ENCODE measurements at places on chromosomes 6 and 20.

- H3K4me3 ChIP-seq = no peak overlapping the region
- no peaks in the 10 kb centered on the region for H3K36me3 ChIP-seq
- no peaks in the 10 kb centered on the region for H3K4me1 ChIP-seq
- no peaks in the 10 kb centered on the region for H3K27me3 ChIP-seq
- no peak overlapping the region for H3K27ac ChIP-seq
Observed at GRCh38 chr6:56220078-56220477, 27.3 kb downstream of the COL21A1 start.

GRCh38 chr20:42472198-42472597 is 717.5 kb downstream of the PTPRT start:
- no peak overlapping the region for H3K4me3 ChIP-seq
- no peaks in the 10 kb centered on the region for H3K4me1 ChIP-seq
- H3K27ac ChIP-seq = no peak overlapping the region
- DNase-seq = no peak

GRCh38 chr6:85464722-85465150 is 14.9 kb downstream of the NT5E start:
- no peak overlapping the region for H3K4me3 ChIP-seq
- H3K27me3 ChIP-seq = peaks cover 13% of the 10 kb centered on the region
- H3K36me3 ChIP-seq = no peaks in the 10 kb centered on the region

DNA sequence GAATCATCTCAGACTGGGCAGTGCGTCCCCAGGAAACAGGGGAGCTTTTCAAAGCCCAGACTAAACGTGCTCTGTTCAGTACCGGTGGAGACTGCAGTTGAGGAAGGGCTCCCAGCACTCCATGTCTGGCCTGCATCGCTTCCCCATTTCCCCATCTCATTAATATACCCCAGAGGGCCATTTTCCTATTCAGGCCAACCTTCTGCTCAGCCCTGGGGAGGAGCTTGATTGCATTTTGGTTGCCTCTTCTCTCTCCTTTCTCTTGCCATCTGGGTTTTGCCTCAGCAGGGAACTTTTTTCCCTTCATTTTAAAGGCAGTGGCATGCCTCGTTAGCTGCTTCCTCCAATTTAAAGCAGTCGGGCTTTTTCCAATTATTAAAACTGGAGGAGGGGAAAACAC is 394.3 kb upstream of the SOX4 start:
- peaks cover 10% of the 10 kb centered on the region for H3K36me3 ChIP-seq
- peak overlapping the region; percentile 49 for H3K27ac ChIP-seq
- peaks cover 3% of the 10 kb centered on the region for H3K27me3 ChIP-seq
- peaks cover 63% of the 10 kb centered on the region for H3K4me1 ChIP-seq
- H3K4me3 ChIP-seq = peak overlapping the region; percentile 6
- peak; percentile 12 for DNase-seq

GRCh38 chr6:22249711-22250350 is 47.0 kb downstream of the PRL start:
- H3K36me3 ChIP-seq = no peaks in the 10 kb centered on the region
- H3K4me3 ChIP-seq = no peak overlapping the region
- no peaks in the 10 kb centered on the region for H3K27me3 ChIP-seq
- H3K4me1 ChIP-seq = peaks cover 55% of the 10 kb centered on the region

GRCh38 chr6:1144842-1145767 is 166.8 kb upstream of the FOXQ1 start:
- H3K36me3 ChIP-seq = no peaks in the 10 kb centered on the region
- H3K27ac ChIP-seq = peak overlapping the region; percentile 20
- H3K27me3 ChIP-seq = peaks cover 53% of the 10 kb centered on the region
- no peak overlapping the region for H3K4me3 ChIP-seq
- DNase-seq = peak; percentile 22

- DNase-seq = no peak
- H3K4me3 ChIP-seq = no peak overlapping the region
Observed at GRCh38 chr6:87922196-87922946, 125.3 kb upstream of the SPACA1 start.

GRCh38 chr20:10469599-10469998 is 34.5 kb downstream of the SLX4IP start:
- H3K36me3 ChIP-seq = peaks cover 12% of the 10 kb centered on the region
- peak; percentile 14 for DNase-seq
- peaks cover 2% of the 10 kb centered on the region for H3K27me3 ChIP-seq
- no peak overlapping the region for H3K4me3 ChIP-seq

GRCh38 chr6:89604653-89605052 is 33.9 kb downstream of the LYRM2 start:
- H3K4me3 ChIP-seq = no peak overlapping the region
- H3K4me1 ChIP-seq = peaks cover 58% of the 10 kb centered on the region
- no peaks in the 10 kb centered on the region for H3K36me3 ChIP-seq
- H3K27me3 ChIP-seq = peaks cover 4% of the 10 kb centered on the region
- peak overlapping the region; percentile 91 for H3K27ac ChIP-seq

GRCh38 chr20:64036346-64037198 is 590 bp downstream of the C20orf204 start:
- peaks cover 15% of the 10 kb centered on the region for H3K36me3 ChIP-seq
- no peak overlapping the region for H3K4me3 ChIP-seq
- H3K27me3 ChIP-seq = peaks cover 53% of the 10 kb centered on the region
- H3K27ac ChIP-seq = no peak overlapping the region
- DNase-seq = no peak
- H3K4me1 ChIP-seq = peaks cover 45% of the 10 kb centered on the region

DNA sequence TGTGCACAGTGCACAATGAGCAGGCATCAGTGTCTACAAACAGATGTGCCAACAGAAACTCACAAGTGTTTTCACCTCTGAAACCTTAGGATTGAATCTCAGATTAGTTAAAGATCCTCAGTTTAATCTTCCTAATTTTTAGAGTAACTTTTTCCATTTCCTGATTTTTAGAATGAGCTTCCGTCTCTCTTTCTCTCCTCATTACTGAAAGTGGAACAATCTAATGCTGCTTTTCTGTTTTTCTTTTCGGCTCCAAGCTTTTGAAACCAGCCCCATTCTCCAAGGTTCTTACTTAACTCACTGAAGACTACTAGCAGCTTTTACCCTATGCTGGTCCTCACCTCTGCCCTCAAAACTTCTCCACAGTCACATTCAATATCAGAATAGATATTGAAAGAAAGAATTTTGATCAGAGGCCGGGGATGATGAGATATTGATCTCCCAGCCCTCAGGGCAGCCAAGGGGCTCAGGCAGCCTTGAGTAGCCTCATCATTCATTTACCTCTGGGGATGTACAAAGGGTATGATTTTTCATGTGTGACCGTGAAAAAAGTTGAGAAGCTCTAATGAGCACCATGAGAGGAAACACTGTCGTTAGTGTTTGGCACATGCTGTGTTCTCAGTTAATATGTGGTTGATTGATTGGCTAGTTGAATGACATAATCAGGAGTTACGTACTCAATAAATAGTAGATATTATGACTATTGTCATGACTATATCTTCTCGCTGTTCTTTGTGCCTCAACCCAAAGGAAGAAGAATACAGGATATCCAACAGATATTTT is 11.9 kb upstream of the STK38 start:
- H3K27me3 ChIP-seq = peaks cover 12% of the 10 kb centered on the region
- H3K4me1 ChIP-seq = peaks cover 23% of the 10 kb centered on the region
- H3K36me3 ChIP-seq = no peaks in the 10 kb centered on the region
- H3K27ac ChIP-seq = no peak overlapping the region
- H3K4me3 ChIP-seq = no peak overlapping the region
- DNase-seq = no peak

GRCh38 chr6:22632581-22633145 is 63.3 kb downstream of the HDGFL1 start:
- peaks cover 51% of the 10 kb centered on the region for H3K4me1 ChIP-seq
- peaks cover 5% of the 10 kb centered on the region for H3K36me3 ChIP-seq
- H3K27ac ChIP-seq = peak overlapping the region; percentile 60
- H3K27me3 ChIP-seq = no peaks in the 10 kb centered on the region

DNA sequence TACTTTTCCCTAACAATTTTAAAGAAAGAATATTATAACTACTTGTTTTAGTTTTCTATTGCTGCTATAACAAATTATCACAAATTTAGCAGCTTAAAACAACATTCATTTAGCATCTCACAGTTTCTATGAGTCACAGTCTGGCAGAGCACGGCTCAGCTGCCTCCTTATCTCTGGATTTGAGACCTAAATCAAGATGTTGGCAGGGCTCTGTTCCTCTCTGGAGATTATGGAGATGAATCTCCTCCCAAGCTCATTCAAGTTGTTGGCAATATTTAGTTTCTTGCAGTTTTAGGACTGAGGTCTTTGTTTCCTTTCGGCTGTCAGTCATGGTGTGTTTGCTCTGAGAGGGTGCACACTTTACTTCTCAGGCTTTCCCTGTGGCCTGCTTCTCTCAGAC is 1065.8 kb upstream of the EYS start:
- H3K4me1 ChIP-seq = no peaks in the 10 kb centered on the region
- H3K36me3 ChIP-seq = no peaks in the 10 kb centered on the region
- H3K27me3 ChIP-seq = peaks cover 2% of the 10 kb centered on the region
- H3K4me3 ChIP-seq = no peak overlapping the region

- peaks cover 15% of the 10 kb centered on the region for H3K36me3 ChIP-seq
- H3K4me1 ChIP-seq = no peaks in the 10 kb centered on the region
- H3K27ac ChIP-seq = no peak overlapping the region
- H3K27me3 ChIP-seq = peaks cover 5% of the 10 kb centered on the region
Observed at GRCh38 chr20:21208999-21209398, 83.1 kb downstream of the KIZ start.

DNA sequence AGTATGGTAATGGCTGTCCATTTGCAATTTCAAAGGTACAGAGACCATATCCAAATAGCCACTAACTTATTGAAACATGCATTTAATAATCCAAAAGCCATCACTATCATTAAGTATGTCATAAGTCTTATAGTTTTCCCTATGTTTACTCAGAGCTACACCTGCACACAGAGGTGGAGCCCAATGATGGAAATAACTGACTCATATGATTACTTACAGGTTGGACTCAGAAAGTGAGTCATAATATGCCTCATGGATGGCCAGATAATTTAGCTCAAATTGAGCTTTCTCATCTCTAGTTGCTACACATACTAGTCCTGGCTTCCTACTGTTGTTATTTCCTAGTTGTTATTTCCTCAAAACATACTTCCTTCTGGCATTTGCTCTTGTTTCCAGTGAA is 104.4 kb upstream of the KHDRBS2 start:
- no peaks in the 10 kb centered on the region for H3K4me1 ChIP-seq
- no peak overlapping the region for H3K27ac ChIP-seq
- H3K36me3 ChIP-seq = no peaks in the 10 kb centered on the region
- no peaks in the 10 kb centered on the region for H3K27me3 ChIP-seq

GRCh38 chr20:4136078-4136966 is 121.0 kb upstream of the RNF24 start:
- H3K4me1 ChIP-seq = peaks cover 28% of the 10 kb centered on the region
- peaks cover 21% of the 10 kb centered on the region for H3K27me3 ChIP-seq
- H3K4me3 ChIP-seq = no peak overlapping the region
- H3K36me3 ChIP-seq = no peaks in the 10 kb centered on the region

- no peak overlapping the region for H3K27ac ChIP-seq
- DNase-seq = no peak
- H3K4me1 ChIP-seq = no peaks in the 10 kb centered on the region
- peaks cover 49% of the 10 kb centered on the region for H3K36me3 ChIP-seq
- H3K27me3 ChIP-seq = no peaks in the 10 kb centered on the region
Observed at GRCh38 chr6:149409617-149410016, 9.6 kb downstream of the SUMO4 start.

GRCh38 chr6:169252505-169253189 is 999 bp downstream of the THBS2 start:
- peak overlapping the region; percentile 79 for H3K4me3 ChIP-seq
- H3K27ac ChIP-seq = no peak overlapping the region
- DNase-seq = no peak
- peaks cover 77% of the 10 kb centered on the region for H3K27me3 ChIP-seq
- peaks cover 4% of the 10 kb centered on the region for H3K36me3 ChIP-seq

GRCh38 chr6:105545228-105545920 is 142.5 kb upstream of the PREP start:
- DNase-seq = no peak
- H3K27ac ChIP-seq = no peak overlapping the region
- H3K4me3 ChIP-seq = no peak overlapping the region
- no peaks in the 10 kb centered on the region for H3K36me3 ChIP-seq

GRCh38 chr6:9499709-9500108 is 915.2 kb downstream of the TFAP2A start:
- H3K36me3 ChIP-seq = no peaks in the 10 kb centered on the region
- peaks cover 4% of the 10 kb centered on the region for H3K27me3 ChIP-seq
- peaks cover 4% of the 10 kb centered on the region for H3K4me1 ChIP-seq

- no peak overlapping the region for H3K27ac ChIP-seq
- H3K36me3 ChIP-seq = peaks cover 13% of the 10 kb centered on the region
- DNase-seq = no peak
- no peaks in the 10 kb centered on the region for H3K27me3 ChIP-seq
- no peak overlapping the region for H3K4me3 ChIP-seq
Observed at GRCh38 chr6:146961831-146962230, 242.4 kb upstream of the STXBP5 start.

DNA sequence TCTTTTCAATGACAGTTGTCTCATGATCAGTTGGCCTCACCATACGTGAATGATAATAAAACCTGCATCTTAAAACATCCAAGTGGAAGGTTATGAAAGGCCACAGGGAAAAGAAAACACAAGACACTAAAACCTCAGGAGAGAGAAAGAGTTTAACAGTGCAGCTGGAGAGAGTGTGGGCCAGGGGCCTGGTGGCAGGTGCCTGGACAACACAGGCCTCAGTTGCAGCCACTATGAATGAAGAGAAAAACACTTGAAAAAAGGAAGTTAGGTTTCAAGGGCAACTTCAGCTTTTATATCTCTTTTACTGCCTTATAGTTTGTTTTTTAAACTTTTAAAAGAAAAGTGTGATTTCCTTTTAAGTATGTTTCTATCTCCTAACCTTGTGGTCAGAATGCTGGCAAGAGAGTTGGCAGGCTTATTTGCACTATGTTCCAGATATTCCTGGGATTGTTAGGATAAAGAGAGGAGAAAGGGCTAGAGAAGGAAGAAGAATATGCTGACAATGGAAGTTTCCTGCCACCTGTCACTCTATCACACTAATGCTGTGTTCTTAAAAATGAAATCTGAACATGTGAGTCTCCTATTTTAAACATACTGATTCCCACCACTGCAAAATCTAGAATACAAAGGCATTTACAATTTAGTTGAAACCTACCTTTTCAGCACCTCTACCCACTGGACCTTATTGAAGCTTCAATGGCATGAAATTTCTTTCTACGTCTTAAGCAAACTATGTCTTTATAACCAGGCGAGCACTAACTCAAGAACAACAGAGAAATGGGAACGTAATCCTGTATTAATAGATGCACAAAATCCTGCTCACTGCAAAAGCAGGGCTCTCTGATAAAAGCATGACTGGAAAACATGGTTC is 222.4 kb downstream of the CD83 start:
- peaks cover 4% of the 10 kb centered on the region for H3K4me1 ChIP-seq
- H3K36me3 ChIP-seq = no peaks in the 10 kb centered on the region
- no peaks in the 10 kb centered on the region for H3K27me3 ChIP-seq
- H3K4me3 ChIP-seq = no peak overlapping the region

DNA sequence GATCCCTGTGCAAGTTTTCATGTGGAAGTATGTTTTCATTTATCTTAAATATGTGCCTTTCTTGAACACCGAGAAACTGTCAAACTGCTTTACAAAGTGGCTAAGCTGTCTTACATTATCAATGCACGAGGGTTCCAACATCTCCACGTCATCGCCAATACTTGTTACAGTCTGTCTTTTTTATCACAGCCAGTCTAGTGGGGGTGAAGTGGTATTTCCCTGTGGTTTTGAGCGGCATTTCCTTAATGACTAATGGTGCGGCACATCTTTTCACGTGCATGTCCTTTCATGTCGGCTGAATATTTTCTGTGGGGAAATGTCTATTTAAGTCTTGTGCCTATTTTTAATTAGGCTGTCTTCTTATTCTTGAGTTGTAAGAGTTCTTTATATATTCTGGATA is 280.4 kb downstream of the FOXC1 start:
- H3K27ac ChIP-seq = no peak overlapping the region
- peaks cover 4% of the 10 kb centered on the region for H3K36me3 ChIP-seq
- peaks cover 27% of the 10 kb centered on the region for H3K4me1 ChIP-seq
- peaks cover 3% of the 10 kb centered on the region for H3K27me3 ChIP-seq
